ENCODE measurements at places on chromosomes 1 and 21.

DNA sequence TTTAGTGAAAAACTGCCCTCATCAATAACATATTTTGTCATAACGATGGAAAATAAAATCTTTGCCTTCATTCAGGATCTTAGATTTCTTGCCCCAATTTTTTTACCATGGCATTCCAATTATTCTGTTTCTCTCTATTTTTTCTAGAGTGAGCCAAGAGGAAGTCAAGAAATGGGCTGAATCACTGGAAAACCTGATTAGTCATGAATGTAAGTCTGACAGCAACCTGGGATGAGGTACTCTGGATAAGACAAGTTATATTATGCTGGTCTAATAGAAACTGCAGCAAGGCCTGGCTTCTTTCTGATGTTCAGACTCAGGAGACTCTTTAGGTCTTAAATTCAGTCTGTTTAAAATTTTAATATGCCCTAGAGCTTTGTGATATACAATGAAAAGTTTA lies 3.5 kb downstream of the RGS4 start:
- no peak for DNase-seq

DNA sequence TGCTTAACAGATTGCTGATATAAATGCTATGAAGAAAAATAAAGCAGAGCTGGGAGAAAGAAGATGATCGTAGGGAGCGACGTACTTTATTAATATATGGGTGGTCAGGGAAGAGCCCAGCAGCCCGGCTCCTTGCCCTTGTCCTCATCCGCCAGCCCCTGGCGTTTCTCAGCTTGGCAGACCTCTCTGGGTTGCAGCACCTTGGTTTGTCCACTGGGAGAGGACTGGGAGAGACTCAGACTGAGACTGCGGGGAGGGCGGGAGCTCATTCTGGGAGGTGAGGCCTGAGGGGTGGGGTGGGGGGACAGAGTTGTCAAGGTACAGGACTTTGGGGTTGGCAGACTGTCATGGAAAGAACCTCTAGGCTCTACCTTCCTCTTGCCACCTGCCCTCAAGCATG lies 3.3 kb upstream of the S100A3 start:
- DNase-seq = no peak

- no peak for DNase-seq
Measured at GRCh38 chr1:998745-998994, 1.2 kb downstream of the HES4 start.

GRCh38 chr21:27036736-27037301 lies 69.9 kb upstream of the ADAMTS5 start:
- no peak for DNase-seq

DNA sequence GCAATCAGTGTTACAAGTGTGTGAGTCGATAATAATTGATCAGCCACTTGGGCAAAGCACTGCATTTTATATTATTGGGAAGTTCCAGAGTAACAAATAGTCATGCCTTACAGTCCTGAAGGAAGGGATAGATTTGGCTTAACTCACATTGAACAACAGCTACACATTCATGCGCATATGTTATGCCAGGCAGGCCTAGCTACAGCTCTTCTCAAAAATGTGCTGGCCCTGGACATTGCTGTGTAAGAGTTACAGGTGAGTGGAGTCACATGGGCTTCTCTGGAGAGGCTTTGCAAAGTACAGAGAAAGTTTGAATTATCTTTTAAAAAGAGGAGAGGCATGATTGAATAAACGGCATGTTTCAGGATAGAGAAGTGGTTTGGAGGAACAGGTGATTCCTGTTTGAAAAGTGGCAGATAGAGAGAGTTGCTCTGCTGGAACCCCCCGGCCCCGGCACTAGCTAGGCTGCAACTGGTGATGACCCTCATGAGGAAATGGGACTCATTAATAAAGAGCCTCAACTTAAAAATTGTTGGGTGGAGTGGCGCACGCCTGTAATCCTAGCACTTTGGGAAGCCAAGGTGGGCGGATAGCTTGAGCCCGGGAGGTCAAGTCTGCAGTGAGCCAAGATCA lies 200.6 kb downstream of the CRB1 start:
- no peak for DNase-seq

DNA sequence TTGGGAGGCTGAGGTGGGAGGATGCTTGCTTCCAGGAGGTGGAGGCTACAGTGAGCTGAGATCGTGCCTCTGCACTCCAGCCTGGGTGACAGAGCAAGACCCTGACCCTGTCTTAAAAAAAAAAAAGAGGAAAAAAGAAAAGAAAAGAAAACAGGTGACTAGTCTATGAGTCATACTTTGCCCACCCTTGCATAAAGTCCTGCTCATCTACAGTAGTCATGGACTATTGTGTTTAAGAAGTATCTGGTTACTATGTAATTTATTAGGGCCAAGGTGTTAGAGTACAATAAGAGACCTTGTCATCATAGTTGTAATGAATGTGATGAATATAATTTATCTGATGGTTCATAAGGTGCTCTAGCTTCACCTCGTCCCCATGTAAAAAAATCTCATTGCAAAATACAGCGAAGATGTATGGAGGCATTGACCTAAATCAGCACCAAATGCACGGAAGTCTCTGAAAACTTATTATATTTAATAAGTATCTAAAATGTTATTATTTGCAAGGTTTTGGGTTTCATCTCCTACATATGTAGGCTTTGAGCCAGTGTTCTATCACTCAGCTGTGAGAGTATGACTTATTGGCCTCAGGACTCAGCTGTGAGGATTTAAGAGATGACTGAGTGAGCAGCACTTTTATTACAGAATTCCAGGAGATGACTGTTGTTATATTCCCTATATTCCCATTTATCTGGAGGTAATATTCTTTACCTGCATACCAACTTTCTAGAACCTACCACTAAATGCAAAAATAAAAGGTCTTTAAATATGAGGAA lies 19.9 kb upstream of the KCNJ6 start:
- no peak for DNase-seq

- DNase-seq = no peak
Measured at GRCh38 chr21:38254970-38255369, 1.8 kb upstream of the KCNJ15 start.

GRCh38 chr1:44016890-44017400 lies 14.3 kb downstream of the SLC6A9 start:
- DNase-seq = no peak

DNA sequence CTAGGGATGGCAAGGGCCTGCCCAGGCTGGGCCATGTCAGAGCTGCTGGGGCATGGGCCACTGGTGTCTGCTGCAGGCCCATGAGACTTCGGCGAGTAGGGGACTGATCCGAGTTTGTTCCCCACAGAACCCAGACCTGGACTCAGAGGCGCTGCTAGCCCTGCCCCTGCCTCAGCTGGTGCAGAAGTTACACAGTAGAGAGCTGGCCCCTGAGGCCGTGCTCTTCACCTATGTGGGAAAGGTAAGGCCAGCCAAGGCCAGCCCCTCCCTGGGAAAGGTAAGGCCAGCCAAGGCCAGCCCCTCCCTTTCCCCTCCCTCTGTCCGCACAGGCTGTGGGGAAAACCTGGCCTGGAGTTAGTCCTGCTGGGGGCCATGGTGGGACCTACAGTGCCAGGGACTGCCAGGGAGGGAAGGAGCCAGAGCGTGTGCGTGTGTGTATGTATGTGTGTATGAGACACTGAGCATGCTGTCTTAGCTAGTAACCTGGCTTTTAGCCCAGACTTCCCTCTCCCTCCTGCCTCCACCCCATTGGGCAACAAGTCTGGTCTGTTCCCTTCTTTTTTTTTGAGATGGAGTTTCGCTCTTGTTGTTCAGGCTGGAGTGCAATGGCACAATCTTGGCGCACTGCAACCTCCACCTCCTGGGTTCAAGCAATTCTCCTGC lies 8.0 kb downstream of the FAAH start:
- peak; percentile 84 for DNase-seq

GRCh38 chr1:19066248-19066873 lies 109.9 kb upstream of the IFFO2 start:
- DNase-seq = no peak

- DNase-seq = no peak
Measured at GRCh38 chr1:197448121-197448779, 180.2 kb downstream of the CRB1 start.

- DNase-seq = no peak
Measured at GRCh38 chr1:244427647-244428046, 24.1 kb downstream of the ADSS2 start.

DNA sequence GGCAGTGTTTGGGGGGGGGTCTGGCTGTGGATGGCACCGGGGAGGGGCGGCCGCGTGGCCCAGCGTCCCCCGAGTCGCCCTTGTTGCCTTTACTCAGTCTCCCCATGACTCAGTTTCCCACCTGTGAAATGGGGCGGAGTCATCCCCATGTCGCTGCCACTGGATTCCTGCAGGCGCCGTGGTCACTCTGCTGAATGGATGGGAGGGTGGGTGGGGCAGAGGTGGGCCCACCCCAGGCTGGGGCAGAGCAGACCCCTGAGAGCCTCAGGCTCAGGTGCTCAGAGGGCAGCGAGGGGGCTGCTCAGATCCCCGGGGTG lies 2.0 kb downstream of the COL6A1 start:
- no peak for DNase-seq

DNA sequence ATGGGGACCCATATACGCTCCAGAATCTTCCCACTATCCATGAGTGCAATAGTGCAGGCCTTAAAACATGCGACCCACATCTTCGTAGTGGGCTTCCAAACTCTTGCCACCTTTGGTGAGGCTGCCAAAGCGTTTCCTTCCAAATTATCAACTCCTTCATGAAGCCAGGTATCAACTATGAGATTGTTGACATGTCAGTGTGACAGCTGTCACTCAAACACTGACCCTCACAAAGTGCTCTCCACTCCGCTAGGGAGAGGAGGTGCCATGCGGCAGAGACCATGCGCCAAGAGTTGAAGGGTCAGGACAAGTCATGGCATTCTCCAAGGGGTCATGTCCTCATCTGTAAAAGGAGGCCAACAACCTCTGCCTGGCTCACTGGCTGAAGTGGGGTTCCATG lies 103.3 kb downstream of the SUSD4 start:
- no peak for DNase-seq

GRCh38 chr1:116310180-116310579 lies 62.9 kb upstream of the ATP1A1 start:
- DNase-seq = no peak

GRCh38 chr1:19310061-19310460 lies 1.9 kb downstream of the AKR7A2 start:
- no peak for DNase-seq

- DNase-seq = no peak
Measured at GRCh38 chr1:168829876-168830275, 100.9 kb upstream of the DPT start.

DNA sequence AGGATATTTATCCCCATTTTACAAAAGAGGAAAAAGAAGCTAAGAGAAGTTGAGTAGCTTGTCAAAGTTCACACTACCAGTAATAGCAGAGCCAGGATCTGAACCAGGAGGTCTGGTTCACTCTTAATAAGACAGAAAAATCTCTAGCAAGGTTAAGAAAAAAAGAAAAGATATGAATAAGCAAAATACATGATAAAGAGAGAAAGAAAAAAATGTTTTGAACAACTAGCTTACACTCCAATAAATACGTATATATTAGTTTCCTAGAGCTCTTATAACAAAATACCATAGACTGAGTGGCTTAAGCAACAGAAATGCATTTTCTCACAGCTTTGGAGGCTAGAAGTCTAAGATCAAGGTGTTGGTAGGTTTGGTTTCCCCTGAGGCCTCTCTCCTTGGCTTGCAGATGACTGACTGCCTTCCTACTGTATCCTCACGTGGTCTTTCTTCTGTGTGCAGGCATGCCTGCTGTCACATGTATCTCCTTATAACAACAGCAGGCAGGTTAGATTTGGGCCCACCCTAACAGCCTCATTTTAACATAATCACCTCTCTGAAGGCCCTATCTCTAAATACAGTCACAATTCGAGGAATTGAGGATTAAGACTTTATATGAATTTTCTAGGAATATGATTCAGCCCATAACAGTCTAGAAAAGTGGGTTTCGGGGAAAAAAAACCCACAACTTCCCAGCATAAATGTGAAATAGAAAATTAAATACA lies 60.4 kb downstream of the LEPR start:
- no peak for DNase-seq

- DNase-seq = no peak
Measured at GRCh38 chr1:198132060-198132781, 24.6 kb upstream of the NEK7 start.

- no peak for DNase-seq
Measured at GRCh38 chr1:15610167-15610566, 7.1 kb upstream of the DDI2 start.

GRCh38 chr1:177517546-177517945 lies 346.8 kb downstream of the BRINP2 start:
- no peak for DNase-seq
